ENCODE measurements at places on chromosomes 7 and 10.
A peak's percentile ranks its signal among the peaks of the same experiment; 100 is the strongest.

- DNase-seq: no peak
These were observed 57.8 kb downstream of the BRAF start for GRCh38 chr7:140866926-140867325.

DNA sequence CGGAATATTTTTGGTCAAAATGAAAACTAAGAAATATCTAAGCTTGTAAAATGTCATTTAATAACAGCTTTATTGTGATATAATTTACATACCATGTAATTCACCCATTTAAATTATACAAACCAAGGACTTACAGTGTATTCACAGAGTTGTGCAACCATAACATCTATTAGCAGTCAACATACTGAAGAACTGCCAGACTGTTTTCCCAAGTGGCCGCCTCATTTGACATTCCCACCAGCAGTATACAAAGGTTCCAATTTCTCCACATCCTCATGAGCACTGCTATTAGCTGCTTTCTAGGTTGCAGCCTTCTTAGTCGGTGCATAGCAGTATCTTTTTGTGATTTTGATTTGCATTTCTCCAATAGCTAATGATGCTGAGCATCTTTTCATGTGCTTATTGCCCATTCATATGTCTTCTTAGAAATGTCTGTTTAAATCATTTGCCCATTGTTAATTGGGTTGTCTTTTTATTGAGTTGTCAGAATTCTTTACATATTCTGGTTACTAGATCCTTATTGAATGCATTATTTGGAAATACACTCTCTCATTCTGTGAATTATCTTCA lies 153.0 kb upstream of the FGFR2 start:
- DNase-seq: no peak

- DNase-seq: peak; percentile 72
These were observed 993 bp downstream of the PTPRN2 start for GRCh38 chr7:158586499-158587161.

DNA sequence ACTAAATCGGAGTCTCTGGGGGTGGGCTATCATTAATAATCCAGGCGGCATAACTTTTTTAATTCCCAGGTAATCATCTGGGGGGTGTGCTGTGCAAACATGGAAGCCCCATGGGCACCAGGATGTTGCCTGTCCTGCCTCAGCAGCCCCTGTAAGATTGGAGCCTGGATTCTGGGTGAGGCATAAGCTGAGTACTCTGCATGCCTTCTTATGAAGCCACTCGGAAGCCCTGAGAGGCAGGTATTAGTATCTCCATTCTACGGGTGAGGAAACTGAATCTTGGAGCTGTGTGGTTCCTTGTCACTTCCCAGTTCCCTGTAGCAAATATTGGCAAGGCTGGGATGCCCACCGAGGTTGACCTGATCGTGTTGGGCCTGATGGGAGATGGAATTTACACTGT lies 7.4 kb upstream of the OPN4 start:
- DNase-seq: no peak

DNA sequence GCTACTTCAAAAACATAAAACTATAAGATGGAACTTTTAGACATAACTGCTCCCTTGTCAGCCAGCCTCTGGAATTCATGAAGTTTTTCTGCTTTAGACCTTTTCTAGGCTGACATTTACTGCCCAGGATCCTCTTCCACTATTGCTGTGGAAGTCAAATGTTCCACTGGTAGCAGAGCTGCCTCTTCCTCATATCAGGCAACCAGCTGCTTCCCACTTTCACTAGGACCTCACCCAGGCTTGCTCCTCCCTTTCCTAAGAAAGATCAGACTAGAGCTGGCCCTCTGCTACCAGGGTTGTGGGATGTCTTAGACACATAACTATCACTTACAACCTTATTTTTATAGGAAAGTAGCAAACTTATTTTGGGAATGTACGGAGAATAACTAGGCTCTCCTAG lies 121.5 kb downstream of the CTTNBP2 start:
- no peak for DNase-seq

DNA sequence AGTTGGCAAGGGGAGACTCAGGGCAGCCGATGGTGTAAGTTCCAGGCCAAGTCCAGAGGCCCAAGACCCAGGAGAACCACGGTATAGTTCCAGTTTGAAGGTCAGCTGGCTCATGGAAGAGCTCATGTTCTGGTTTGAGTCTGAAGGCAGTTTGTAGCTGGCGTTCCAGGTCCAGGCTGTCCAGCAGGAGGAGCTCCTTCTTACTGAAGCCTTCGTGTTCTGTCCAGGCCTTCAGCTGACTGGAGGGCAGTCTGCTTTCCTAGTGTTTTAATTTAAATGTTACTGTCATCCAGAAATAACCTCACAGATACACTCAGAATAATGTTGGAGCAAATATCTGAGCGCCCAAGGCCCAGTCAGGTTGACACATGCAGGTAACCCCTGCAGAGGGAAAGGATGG lies 4.2 kb downstream of the SUN1 start:
- DNase-seq: no peak

DNA sequence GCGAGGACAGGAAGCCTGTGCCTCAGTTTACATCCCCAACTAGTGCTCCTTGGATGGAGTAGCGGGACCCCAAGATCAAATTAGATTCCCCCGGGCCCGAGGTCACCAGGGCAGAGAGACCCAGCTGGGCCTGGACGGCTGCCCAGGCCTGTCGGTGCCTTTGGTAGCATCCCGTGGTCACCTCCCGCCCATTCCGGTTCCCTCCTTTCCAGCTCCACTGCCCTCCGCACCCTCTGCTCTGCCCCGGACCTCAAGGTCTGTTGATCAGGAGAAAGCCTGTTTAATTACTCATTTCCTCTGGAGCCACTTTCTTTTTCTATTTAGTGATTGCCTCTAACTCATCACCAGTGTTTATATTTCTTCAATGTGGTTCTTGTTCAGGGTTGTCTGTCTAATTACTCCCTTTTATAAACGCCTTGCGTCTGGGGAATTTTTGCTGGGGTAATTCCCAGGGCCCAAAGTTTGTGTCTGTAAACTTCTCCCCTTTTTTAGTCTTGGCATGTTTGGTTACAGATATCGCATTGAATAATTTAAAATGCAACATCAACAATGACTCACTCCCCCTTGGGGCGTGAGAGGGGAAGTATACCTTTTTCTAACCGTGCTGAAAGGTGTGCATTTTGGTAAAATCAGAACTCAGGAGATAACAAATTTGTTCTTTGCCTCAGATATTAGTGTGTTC lies 1.9 kb downstream of the FOXK1 start:
- no peak for DNase-seq

- no peak for DNase-seq
These were observed 66.9 kb upstream of the FHIP2A start for GRCh38 chr10:114754445-114755320.

- no peak for DNase-seq
These were observed 90.7 kb downstream of the APBB1IP start for GRCh38 chr10:26528715-26529393.

DNA sequence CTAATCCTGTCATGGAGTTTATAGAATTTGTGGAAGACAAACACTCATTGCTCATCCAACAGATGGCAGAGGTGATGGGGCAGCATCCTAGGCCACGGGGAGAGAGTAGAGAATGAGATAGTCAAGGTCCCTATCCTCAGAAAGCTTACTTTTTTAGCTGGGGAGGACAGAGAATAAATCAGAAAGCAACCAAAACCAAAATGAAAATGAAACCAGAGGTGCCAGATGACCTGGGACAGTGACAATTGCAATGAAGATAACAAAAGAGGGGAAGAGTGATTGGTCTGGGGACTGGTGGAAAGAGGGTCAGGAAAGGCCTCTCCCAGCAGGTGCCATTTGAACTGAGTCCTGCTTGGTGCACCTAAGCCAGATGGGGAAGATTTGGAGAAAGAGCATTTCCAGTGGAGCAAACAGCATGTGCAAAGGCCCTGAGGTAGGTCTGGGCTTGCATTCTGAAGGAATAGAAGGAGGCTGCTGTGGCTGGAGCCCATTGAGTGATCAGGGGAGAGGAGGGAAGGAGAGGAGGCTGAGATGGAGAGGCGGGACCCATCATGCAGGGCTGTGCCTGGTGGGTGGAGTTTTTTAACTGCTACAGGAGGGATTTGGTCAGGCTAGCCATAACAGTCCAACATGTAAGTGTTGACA lies 164.1 kb downstream of the RPS24 start:
- no peak for DNase-seq

DNA sequence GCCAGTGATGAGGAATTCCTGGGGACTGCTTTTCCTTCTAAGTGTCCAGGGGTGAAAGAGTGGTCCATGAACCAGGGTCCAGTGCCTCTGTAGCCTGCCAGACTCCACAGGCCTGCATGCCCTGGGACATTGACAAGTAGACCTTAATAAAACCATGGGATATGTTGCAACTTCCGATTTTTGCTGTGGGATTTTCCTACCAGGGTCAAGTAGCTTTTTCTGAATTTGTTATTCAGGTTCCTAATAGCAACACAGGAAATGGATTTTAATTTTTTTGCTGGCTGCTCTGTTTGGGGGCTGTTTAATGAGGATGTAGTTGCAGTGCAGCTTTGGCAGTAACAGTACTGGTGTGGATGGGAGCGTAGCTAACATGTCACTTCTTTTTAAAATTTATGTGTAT lies 42.1 kb downstream of the WBP1L start:
- DNase-seq: no peak

GRCh38 chr10:70228491-70228890 lies 4.7 kb downstream of the PPA1 start:
- no peak for DNase-seq

GRCh38 chr10:119412244-119413092 lies 130.1 kb downstream of the RGS10 start:
- no peak for DNase-seq

GRCh38 chr7:143269251-143269650 lies 6.0 kb downstream of the GSTK1 start:
- no peak for DNase-seq

- no peak for DNase-seq
These were observed 274.6 kb upstream of the COBL start for GRCh38 chr7:51591223-51591622.

DNA sequence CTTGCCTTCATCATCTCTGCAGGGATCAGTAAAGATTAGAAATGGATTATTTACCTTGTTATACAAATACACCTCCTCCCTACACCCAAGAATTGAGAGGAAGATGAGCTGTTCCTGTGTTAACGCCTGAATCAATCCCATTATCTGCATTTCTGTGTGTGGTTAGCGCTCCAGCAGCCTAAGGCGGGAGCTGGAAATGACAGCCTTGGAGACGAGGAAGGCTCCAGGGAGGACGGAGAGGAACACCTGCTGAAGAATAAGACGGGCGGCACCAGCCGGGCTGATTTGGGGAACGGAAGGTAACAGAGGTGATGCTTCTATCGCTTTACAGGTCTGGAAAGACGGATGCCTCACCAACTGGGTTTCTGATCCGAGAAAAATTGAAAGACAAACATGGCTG lies 34.2 kb upstream of the DDC start:
- DNase-seq: no peak

DNA sequence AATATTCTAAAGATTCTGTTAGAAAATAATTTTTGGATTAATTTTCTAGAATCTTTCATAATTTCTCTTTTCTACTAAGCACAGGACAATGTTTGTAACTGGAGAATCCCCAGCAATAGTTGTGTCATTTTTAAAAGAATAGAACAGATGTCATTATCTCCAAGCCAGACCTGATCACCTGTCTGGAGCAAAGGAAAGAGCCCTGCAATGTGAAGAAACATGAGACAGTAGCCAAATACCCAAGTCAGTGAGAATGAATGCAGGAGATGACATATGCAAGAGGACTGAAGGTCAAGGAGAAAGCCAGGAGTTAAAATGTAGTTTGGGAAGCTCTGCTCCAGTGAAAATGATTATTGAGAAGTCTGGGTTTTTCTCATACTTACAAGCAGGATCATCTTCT lies 25.4 kb upstream of the ZNF138 start:
- DNase-seq: no peak

DNA sequence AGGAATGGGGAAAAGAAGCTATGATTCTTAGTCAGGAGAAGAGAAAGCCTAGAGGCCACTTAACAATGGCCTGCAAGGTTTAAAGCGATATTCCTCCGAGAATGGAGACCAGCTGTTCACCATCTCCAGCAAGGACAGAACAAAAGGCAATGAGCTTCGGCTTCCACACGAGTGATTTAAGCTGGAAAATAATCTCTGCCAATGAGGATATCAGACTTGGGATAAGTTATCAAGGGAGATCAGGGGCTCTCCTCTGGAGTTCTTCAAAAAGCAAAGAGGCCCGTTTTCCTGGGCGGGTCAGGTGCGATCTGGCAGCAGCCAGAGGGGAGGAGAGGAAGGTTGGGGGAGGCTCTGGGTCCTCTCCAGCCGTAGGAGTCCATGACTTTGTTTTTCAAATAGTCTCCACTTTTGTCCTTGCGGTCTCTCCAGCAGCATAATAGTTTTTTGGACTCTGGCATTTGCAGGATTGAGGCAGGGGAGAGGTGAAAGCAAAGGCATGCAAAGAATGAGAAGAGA lies 211.3 kb downstream of the SKIDA1 start:
- no peak for DNase-seq

GRCh38 chr7:50119815-50120637 lies 27.0 kb upstream of the ZPBP start:
- no peak for DNase-seq

DNA sequence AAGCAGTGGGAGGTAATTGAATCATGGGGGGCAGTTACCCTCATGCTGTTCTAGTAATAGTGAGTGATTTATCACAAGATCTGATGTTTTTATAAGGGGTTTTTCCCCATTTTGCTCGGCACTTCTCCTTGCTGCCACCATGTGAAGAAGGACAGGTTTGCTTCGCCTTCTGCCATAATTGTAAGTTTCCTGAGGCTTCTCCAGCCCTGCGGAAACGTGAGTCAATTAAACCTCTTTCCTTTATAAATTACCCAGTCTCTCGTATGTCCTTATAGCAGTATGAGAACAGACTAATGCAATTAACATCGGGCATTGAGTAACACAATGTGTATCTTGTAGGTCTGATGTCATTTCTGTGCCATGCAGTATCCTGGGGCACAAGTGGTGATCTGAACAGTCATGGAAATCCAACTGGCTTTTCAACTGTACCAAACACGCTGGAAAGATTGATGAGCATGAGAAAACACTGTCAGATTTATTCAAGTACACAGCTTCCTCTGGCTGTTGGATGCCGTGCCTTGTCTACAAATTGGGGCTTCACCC lies 208.6 kb upstream of the KIAA1217 start:
- no peak for DNase-seq

DNA sequence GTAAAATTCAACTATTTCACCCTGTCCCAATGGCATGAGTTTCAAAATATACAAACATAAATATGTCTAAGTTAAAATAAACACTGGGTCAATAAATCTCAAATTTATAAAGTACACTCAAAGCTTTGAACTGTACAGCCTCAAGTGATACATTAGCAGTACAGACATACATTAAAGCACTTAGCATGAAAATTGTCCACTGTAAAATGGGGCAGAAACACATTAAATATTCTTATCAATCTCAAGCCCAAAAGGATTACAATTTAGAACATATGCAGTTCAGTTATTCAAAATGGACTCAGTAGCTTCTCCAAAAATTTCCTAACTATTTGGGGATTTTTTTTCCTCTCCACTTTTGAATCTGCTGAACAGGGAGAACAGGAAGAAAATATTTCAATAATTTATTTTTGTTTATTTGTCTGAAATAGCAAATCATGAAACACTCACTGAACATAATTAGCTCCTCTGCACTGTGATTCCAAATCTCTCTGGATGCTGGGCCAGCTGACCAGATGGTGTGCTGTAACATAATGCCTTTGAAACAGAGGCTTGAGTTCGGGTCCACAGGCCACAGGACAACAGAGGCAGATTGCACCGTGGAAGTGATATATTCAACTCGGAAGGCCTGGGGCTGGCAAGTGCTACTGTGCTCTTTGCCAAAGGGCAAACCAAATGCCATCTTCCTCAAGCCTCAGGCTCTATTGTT lies 248.9 kb upstream of the LRRN3 start:
- DNase-seq: no peak

Measured in D721Med (cell line).